GM19239 (cell line): ENCODE measurements at places on chromosomes 13 and 19.

- DNase-seq, result no peak
These were observed 13.8 kb downstream of the RASA3 start for GRCh38 chr13:114118511-114119123.

DNA sequence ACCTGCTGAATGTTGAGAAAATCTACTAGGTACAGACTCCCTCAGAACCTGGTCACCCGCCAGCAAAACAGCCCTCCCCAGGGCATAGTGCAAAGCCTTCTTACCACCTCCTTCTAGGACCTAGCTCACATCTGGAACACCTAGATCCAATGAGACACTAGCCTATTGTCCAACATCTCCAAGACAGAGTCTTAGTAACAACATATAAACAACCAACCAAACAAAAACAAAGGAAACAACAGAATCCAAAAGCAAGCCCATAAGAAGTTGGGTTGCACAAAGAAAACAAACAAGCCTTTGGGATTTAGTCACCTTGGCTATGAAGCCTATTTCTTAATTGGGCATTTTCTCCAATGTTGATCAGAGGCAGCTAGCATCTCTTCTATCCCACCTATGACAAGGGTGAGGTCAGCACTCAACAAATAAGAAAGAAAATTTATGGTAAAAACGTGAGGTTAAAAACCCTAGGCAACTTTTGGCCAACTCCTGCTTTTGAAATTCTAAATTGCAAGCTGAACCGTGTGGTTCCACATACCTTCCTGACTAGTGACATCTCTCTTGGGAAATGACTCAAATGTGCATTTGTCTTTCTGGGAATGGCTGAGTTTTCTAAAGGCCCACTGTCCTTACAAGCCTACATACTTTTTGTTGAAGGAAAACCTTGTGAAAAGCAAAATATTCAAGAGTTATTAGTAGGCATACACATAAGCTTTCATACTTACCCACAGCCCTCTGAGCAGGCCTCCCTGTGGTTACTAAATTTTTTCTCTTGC lies 66.7 kb downstream of the FAM216B start:
- DNase-seq, result no peak

GRCh38 chr19:13138916-13139198 lies 11.3 kb downstream of the STX10 start:
- DNase-seq, result no peak

DNA sequence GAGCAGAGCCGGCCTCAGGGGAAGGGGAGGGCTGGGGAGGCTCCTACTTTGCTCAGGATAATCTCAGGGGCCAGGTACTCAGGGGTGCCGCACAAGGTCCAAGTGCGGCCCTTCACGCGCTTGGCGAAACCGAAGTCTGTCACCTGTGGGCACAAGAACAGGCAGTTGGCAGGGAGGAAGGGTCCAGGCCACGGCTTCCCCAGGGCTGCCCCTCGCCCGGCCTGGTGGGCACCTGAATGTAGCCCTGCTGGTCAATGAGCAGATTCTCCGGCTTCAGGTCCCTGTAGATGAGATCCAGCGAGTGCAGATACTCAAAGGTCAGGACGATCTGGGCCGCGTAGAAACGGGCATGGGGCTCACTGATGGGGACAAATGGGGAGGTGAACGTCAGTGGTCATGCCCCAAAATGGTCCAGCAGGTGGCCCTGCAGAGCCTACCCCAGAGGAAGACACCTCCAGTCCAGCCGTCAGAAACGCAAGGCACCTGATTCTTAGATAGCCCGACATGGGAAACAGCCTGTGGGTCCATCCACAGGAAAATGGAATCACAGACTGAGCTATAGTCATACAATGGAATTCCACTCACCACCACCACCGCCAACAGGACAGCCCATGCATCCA lies 7.1 kb upstream of the SAMD1 start:
- DNase-seq, result no peak

DNA sequence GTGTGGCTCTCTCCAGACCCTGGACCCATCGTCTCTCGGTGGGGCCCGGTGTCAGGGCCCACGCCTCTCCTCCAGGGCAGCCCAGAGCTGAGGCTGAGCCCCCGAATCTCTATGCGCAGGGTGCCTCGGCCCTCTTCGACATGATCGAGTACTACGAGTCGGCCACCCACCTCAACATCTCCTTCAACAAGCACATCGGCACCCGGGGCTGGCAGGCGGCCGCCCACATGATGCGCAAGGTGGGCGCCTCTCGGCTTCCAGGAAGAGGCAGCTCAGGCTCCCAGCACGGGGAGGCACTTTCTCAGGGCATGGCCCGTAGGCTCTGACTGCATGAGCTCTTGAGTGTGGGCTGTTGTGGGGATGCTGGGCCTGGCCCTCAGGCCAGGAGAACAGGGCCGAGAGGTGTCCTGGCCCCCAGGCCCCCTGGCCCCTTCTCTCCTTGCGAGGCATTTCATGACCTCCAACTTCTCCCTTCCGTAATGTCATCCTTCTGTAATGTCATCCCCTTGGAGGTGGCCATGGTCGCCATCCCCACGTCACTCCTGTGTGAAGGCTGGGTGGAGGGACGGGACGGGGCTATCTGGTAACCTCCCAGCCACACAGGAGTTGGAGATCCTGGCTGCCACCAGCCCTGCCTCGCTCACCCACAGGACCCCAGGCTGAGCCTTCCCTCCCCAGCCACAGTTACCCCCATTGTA lies 19.4 kb downstream of the NKPD1 start:
- DNase-seq, result no peak

DNA sequence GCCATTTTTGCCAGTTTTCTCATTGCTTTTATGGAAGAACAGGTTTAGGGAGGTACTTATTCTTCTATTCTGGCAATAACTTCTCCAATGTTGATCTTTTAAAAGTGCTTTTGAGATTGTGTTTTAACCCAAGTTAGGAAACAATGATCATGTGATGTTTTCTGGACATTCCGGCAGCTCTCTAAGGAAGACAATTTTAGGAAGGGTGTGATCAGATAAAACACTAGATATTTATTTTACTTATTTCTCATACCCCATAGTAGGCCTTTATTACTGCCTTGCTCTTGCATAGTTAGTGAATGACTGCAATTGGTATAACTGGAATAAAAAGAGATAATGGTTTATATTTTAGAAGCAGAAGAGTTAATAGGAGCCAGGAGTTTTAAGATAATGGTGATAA lies 68.4 kb upstream of the SPATA13 start:
- DNase-seq, result no peak

DNA sequence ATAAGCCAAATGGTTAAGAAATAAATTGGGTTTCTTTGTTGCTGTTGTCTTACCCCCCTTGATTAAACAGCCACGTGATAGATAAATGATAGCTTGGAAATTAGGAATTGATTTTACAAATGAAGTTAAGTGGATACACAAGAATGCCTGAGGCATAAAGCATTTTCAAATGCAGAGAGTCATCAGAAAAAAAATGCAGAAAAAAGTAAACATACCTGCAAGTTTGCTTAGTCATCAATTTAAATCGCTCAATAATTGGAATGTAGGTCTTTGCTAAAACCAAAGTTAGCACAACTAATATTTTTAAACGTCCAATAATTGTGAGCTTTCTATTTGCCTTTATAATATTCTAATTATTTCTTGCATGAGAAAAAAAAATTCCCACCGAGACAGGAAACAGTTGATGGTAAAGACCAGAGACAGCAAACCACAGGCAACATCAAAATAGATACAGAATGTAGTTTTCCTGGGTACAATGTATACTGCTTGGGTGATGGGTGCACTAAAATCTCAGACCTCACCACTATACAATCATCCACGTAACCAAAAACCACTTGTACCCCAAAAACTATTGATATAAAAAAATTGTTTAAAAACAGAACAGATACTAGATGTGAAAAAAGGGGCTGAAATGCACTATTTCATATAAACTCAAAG lies 924.0 kb downstream of the PCDH9 start:
- DNase-seq, result no peak

GRCh38 chr13:92224052-92224821 lies 825.8 kb downstream of the GPC5 start:
- no peak for DNase-seq

- DNase-seq, result no peak
These were observed 14.1 kb downstream of the POU4F1 start for GRCh38 chr13:78589206-78589605.

GRCh38 chr13:50916701-50917184 lies 7.2 kb downstream of the RNASEH2B start:
- DNase-seq, result no peak

- no peak for DNase-seq
These were observed 2.3 kb downstream of the HSPB6 start for GRCh38 chr19:35754370-35755130.

GRCh38 chr13:26880735-26881134 lies 120.1 kb upstream of the GPR12 start:
- no peak for DNase-seq

DNA sequence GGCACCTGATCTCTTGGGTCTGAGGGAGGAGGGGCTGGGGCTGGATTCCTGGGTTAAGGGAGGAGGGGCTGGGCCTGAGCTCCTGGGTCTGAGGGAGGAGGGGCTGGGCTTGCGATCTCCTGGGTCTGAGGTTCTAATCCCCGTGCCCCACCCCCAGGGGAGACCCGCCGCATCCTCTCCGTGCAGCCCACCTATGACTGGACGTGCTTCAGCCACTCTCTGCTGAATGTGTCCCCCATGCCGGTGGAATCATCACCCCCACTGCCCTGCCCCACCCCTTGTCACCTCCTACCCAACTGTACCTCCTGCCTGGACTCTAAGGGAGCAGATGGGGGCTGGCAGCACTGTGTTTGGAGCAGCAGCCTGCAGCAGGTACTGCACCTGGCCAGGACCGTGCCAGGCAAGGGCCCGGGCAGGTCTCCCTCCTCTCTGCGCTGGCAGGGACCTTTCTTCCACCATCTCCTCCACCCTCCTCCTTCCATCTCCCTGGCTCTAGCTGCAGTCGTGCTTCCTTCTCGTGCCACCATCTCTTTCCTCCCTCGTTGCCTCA lies 27.1 kb downstream of the CNFN start:
- no peak for DNase-seq

DNA sequence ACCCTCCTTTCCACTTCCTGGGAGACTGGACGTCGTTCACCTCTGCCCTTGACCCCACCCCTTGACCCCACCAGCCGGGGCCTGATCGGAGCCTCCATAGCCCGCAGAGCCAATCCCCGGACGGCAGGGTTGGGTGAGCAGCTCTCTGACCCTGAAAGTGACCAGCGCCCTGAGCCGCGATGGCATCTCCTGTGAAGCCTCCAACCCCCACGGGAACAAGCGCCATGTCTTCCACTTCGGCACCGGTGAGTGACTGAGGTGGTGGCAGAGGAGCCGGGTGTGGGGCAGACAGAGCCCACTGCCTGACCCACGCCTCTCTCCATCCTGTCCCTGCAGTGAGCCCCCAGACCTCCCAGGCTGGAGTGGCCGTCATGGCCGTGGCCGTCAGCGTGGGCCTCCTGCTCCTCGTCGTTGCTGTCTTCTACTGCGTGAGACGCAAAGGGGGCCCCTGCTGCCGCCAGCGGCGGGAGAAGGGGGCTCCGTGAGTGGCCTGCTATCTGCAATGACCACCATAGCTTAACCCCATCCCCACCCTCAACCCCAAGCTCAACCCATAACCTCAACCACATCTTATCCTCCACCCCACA lies 10.4 kb downstream of the BCAM start:
- DNase-seq, result no peak

DNA sequence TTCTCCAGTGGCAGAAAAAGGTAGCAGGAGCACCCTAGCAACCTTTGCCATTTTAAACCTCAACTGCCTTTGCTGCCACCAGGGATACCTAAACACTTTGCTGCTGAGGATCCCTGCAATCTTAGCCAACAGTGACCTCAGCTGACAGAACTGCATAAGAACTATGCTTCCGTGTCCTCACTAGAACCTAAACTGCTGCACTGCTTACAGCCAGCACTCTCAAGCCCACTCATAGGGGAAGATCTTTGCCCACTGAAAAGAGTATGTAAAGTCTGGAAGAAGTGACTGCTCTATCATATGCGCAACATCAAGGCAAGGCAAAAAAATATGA lies 270.0 kb upstream of the PCDH20 start:
- no peak for DNase-seq

DNA sequence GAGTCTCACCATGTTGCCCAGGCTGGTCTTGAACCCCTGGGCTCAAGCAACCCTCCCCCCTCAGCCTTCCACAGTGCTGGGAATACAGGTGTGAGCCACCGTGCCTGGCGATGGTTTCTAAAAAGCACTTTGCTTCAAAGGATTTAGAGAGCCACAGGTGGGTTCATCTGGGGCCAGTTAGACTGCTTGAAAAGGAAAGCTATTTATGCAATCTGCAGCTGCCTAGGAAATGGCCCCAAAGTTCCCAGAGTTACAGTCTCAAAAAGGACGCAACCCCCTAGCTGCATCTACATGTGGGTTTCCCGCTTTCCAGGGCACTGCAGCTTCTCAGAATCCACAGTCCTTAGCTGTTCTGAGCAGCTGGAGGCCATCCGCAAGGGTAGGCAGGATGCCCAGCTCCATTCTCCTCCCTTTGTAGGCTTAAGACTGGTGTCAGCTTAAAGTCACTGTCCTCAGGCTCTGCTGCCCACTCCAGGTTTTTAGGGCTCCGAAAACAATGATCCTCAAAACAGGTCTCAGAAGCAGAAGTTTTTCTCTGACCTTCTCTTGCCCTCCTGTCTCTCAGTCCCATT lies 41.4 kb downstream of the ZNF823 start:
- DNase-seq, result no peak

GRCh38 chr13:71033026-71033425 lies 834.0 kb downstream of the DACH1 start:
- DNase-seq, result no peak

DNA sequence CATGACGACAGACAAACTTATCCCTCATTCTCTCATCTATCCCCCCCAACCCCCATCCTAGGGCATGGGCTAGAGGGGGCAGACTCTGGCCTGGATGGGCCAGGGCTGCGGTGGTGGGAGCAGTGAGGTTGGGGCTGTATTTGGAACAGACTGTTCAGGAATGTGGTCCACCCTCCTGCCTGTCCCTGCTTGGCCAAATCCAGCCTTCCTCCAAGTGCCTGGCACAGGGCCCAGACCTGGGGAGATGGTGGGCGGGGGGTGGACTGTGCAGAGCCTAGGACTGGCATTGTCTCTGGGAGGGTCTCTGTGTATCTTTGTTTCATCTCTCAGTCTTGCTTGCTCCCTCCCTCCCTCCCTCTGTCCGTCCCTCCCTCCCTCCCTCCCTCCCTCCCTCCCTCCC lies 14.2 kb downstream of the EGLN2 start:
- no peak for DNase-seq

- no peak for DNase-seq
These were observed 945.0 kb upstream of the PCDH20 start for GRCh38 chr13:62360609-62361008.
